LHCN-M2 (cell line): ENCODE measurements at places on chromosomes 1 and 21.
A peak's percentile ranks its signal among the peaks of the same experiment; 100 is the strongest.

- no peak for DNase-seq
These were observed 51.5 kb downstream of the ELK4 start for GRCh38 chr1:205580140-205580922.

GRCh38 chr1:56496821-56497772 lies 82.3 kb downstream of the PLPP3 start:
- no peak for DNase-seq

DNA sequence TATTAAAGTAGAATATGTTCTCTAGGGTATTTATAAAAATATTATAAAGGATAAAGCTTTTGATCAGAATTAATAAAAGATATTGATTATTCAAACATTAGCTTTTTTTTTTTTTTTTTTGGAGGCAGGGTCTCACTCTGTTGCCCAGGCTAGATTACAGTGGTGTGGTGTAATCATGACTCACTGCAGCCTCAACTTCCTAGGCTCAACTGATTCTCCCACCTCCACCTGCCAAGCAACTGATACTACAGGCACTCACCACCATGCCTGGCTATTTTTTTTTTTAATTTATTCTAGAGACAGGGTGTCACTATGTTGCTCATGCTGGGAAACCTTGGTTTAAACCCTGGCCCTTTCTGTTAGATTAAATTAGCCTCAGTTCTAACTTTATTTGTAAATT lies 188.3 kb downstream of the CLEC20A start:
- no peak for DNase-seq

DNA sequence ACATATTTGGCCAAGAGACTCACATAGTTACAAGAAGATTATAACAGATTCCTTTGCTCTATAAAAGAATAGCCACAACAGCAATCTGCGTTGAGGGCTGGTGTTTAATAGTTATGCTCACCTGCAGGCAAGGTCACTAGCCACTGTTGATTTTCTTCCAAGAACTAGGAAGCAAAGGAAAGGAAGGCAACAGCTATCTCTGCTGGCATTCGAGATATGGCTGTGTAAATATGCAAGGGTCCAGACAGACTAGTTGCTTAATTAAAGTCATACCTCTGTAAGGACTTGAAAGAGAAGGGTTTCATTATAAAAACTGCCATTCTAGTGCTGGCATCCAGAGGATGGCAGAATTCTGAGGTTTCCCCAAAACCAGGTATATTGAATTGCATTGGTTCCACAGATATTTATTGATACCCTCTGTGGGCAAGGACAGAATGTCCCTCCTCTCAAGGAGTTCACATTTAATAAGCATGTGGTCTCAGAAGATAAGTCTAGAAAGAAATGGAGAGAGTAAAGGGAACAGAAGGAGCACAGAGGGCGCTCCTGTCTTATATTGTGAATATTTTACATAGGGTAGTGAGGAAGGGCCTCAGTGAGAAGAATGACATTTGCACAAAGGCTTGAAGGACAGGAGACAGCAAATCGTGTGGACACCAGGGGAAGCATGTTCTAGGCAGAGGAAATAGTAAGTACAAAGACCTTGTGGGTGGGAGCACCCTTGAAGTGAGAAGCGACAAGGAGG lies 23.6 kb upstream of the PLEKHA6 start:
- no peak for DNase-seq

DNA sequence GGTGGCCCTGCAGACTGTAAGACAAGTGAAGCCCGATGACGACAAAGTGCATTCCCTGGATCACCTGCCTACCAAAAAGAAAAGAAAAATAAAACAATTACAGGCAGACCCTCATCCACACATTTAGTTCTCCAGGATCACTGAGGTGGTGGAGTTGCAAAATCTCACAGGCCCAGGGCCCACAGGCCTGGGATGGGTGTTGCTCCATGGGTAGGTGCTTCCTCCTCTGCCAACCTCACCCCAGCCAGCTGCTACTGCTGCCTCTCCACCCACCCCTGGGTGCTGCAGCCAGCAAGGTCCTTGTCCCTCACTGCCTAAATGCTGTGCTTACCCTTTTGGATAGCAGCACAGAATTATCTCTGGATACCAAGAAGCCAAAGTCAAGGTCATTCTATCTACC lies 146.4 kb upstream of the GALNT2 start:
- DNase-seq = no peak

- peak; percentile 82 for DNase-seq
These were observed 7.4 kb downstream of the KYAT3 start for GRCh38 chr1:88985032-88985431.

GRCh38 chr1:201896951-201897391 lies 8.3 kb downstream of the SHISA4 start:
- peak; percentile 55 for DNase-seq

- peak; percentile 37 for DNase-seq
These were observed 125.7 kb upstream of the CXADR start for GRCh38 chr21:17387030-17387617.

DNA sequence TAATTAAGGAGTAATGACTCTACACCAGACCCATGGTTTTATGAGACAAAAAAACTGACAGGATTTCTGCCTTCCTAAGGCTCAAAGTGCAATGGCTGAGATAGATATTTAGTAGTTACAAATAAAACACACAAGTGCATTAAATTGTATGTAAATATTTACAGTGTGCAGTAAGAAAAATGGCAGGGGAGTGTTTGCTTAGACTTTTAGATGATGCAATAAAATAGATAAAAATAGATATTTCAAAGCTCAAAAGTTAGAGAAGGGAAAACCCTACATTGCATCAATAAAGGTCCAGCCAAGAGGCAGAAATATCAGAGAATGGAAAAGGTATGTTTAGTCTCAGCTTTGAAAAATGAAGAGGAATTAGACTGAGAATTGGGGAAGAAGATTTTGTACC lies 226.3 kb upstream of the FGGY start:
- no peak for DNase-seq

DNA sequence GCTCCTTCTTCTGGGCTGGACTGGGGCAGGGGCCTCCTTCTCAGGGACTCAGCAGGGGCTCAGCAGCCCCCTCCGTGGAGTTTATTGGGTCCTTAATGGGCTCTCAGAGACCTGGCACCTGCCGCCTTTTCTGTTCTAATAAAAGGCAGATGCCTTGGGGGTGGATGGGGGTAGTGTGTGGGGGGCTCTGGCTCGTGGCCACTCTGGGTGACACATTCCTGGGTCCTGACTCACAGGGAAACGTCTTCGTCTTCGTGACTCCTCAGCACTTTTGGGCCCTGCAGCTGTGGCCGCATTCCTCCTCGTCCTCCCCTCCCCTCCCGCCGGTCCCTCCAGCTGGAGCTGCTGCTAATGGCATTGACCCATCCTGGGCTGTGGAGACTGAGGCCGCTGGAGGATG lies 107.8 kb upstream of the WNT4 start:
- no peak for DNase-seq

GRCh38 chr1:224694969-224695368 lies 78.9 kb downstream of the CNIH3 start:
- no peak for DNase-seq
